Kidney (tissue), 22 donors: ENCODE measurements at places on chromosomes 12 and 14. TPM values are rescaled to one million over a fixed set of nuclear protein-coding genes. Genes with fewer than 3 reads are reported as not detected.

IFNG gene
- total RNA-seq: not detected

GPD1 gene
- 15.1 TPM for total RNA-seq

INHBC gene
- total RNA-seq: not detected

GRCh38 chr14:101483829-101484228 lies 77.5 kb upstream of the DIO3 start:
- no peaks in the 10 kb centered on the region for H3K27me3 ChIP-seq
- no peak overlapping the region for H3K27ac ChIP-seq
- H3K4me3 ChIP-seq: no peak overlapping the region
- H3K36me3 ChIP-seq: no peaks in the 10 kb centered on the region

- no peak for DNase-seq
- H3K4me1 ChIP-seq: no peaks in the 10 kb centered on the region
- no peaks in the 10 kb centered on the region for H3K27me3 ChIP-seq
Observed at GRCh38 chr12:68743356-68743755, 2.6 kb upstream of the SLC35E3 start.

- H3K4me1 ChIP-seq: no peaks in the 10 kb centered on the region
- DNase-seq: peak; percentile 75
- H3K4me3 ChIP-seq: no peak overlapping the region
- H3K27me3 ChIP-seq: peaks cover 4% of the 10 kb centered on the region
- peak overlapping the region; percentile 22 for H3K27ac ChIP-seq
- no peaks in the 10 kb centered on the region for H3K36me3 ChIP-seq
Observed at GRCh38 chr14:103185051-103186029, 62.1 kb downstream of the TNFAIP2 start.

DNA sequence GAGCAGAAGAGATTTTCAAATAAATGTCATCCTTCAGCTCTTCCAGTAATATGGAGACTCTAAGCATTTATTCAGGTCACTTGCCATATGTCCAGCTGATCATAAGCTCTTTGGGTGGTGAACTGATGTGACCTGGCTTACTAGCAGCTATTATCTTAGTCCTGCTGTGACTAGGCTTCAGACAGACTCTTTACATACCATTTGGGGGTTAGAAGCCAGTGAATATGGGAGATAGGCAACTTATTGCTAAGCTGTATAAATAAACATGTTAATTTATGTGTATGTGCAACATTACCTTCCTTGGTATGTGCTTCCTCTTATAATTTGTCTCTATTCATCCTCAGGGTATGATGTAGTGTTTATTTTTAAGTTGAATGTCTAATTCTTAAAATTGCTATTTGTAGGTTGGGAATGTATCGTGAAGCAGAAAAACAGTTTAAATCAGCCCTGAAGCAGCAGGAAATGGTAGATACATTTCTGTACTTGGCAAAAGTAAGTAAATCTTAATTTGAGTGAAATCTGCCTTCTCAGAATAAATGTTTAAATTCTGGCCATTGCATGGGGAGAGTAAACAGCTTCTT lies 32.4 kb downstream of the TTC8 start:
- no peaks in the 10 kb centered on the region for H3K4me1 ChIP-seq
- H3K27me3 ChIP-seq: no peaks in the 10 kb centered on the region

DNA sequence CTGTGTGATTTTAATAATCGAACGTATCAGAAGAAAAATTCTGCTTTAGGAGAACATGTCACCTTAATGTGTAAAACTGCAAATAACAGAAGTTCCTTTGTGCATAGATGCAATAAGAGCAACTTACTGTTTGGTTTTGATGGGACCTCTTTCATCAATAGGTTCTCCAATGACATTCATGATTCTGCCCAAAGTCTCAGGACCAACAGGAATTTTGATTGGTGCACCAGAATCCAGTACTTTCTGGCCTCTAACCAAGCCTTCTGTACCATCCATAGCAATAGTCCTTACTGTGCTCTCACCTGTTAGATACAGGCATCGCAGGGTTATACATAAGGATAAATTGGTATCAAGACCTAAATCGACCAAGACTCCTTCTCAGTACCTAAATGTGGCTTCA lies 1.1 kb downstream of the ATP5F1B start:
- peak overlapping the region; percentile 100 for H3K4me3 ChIP-seq
- peaks cover 17% of the 10 kb centered on the region for H3K4me1 ChIP-seq
- H3K27me3 ChIP-seq: no peaks in the 10 kb centered on the region
- no peak overlapping the region for H3K27ac ChIP-seq
- peaks cover 35% of the 10 kb centered on the region for H3K36me3 ChIP-seq
- DNase-seq: no peak
